ENCODE measurements at places on chromosomes 12 and 14.

DNA sequence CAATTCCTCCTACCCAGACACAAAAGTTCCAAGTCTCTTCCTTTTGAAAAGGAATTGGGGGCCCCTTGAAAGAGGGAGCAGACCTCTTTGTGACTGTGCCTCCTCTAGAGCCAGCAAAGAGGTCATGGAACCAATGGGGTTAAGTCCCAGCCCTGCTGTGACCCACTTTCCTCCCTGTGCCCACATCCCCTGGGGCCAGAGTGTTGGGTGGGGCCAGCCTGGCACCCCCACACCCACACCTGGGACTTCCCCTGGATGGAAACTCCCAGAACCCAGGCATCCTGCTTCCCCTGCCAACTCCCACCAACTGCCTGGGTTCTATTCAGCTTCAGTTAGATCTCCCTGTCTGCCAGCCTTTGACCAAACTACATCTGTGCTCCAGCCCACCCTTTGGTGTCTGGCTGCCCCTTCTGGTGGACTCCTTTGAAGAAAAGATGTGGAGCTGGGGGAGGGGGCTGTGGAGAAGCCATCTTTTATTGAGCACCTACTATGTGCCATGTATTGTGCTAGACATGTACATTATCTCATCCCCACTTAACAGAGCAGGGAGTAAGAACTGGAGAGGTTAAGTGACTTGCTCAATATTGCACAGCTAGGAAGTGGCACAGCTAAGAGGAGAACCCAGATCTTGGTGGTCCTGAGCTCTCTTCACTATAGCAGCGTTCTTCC is 4.6 kb upstream of the RARG start:
- DNase-seq = no peak

GRCh38 chr12:19434538-19434937 is 4.8 kb upstream of the AEBP2 start:
- DNase-seq = no peak

- no peak for DNase-seq
Measured at GRCh38 chr12:63857771-63858670, 13.5 kb downstream of the SRGAP1 start.

DNA sequence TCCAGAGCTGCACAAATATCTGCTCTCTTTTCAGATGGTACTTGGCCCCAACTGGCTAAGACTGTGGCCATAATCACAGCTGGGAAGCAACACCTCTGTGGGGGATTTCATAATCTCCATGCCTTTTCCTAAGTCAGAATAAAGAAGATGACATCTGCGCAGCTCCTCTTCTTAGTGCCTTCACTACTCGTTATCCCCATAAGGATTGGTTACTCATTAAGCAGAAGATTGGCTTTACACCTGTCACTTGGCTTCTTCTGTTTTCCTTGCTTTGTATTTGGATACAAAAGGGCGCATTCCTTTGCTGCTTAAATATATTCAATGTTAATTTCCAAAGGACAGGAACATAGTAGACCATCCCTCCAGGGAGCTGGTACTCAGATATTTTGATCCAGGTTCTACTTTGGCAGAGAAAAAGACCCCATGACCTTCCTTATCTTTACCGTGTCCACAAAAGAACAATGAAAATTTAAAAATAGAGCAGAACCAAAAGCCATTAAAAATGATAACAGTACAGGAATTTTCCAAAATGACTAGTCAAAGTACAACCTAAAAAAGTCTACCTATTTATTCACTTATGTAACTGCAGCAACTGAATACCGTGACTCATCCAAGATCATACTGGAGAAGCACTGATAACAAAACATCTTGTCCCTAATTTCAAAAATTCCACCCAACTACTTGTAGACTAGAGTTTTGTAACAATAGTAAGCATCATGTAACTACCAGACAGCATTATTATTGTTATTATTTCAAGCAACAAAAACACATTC is 352.3 kb upstream of the TMPO start:
- no peak for DNase-seq

GRCh38 chr12:1073652-1074051 is 82.6 kb downstream of the ERC1 start:
- no peak for DNase-seq
